ENCODE measurements at places on chromosomes 2 and 18.
A peak's percentile ranks its signal among the peaks of the same experiment; 100 is the strongest.

- DNase-seq, result peak; percentile 2
Measured at GRCh38 chr18:41326311-41326710, 628.7 kb upstream of the PIK3C3 start.

DNA sequence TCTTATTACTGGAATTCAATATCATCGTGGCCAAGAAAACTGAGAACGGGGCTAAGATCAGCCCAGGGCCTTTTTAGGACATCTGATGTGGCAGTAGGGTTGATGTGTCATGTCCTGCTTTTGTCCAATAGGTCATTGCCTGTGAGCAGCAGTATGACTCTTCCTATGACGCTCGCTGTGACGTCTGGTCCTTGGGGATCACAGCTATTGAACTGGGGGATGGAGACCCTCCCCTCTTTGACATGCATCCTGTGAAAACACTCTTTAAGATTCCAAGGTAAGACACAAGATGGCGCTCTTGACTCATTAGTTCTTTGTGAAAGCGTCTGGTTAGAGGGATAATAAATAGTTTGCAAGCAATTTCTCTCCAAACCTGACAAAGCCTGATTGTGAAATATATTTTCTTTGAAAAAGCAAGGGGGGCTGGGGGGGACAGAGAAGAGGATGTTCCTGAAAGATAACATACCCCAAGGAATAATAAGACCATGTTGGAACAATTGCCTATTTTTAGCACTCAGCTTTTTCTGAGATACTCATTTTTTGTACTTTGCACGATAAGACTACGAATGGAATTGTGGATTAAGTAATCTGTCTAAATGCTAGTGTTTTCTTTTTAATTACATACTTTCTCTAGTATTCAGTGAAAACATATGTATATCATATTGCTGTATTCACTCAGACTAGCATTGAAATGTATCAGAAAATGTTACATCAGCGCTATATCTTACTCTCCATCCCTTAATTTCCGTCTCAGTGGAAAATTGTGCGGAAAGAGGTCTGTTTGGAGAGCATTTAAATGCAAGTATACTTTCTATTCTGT, 58.1 kb downstream of the MYO3B start:
- DNase-seq, result peak; percentile 33

DNA sequence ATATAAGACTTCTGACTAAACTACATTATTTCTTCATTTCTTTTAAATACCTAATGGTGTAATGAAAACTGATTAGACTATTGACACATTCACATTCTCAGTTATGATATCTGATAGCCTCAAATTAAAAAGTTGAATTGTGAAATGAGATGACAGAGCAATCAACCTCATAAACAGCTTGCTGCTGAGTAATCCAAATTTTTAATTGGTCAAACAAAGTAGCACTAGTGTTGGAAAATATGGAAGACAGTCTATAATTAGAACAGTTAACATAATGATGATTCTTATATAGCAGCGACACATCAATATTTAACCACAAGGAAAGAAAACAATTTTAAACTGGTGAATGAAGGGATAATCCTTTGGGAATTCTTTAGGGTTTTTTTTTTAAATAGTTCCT, 91.9 kb upstream of the LRP1B start:
- no peak for DNase-seq

DNA sequence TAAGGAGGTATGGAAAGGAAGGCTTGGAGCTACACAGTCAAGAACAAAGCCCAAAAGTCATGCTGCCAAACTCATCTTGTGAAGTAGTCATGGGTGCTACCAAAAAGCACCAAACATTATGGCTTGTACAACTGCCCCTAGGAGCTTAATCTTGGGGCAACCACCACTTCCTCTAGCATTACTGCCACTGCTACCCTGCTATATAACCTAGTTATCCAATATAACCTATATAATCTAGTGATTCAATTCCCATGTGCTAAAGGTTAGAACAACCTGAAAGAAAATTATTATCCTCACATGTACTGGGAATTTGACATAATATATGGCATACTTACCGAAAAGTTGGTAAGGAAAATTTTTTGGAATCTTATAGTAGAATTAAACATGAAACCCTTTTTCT, 102.6 kb upstream of the RBBP8 start:
- DNase-seq, result no peak

DNA sequence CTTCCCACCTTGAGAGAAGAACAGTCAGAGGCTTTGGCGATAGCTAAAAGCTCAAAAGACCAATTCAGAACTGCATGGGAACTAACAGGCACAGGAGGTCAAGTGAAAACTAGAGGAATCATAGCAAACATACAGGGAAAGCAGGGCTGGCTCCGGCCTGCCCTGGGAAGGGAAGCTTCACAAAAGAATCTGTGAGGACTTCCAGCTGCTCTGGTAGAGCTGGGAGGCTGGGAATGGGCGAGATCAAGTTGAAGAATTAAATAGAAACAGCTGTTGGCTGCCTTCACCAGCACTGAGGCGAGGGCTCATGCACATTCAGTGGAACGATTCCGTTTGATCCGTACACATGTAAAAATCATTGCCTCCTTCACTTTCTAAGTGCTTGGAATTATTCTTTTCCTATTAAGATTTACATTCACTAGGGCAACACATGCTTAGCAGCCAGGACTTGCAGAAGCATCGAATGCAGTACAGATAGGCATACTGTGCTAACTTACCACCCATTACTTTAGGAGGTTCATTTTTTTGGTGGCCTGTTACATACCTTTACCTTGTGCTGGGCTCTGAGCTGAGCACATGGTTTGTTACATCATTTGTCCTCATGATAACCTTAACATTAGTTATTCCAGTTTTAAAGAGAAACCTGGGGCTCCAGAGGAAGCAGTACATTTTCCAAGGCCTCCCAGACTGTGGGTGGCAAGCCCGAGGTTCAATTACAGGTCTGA, 125.4 kb upstream of the RNF152 start:
- peak; percentile 87 for DNase-seq

DNA sequence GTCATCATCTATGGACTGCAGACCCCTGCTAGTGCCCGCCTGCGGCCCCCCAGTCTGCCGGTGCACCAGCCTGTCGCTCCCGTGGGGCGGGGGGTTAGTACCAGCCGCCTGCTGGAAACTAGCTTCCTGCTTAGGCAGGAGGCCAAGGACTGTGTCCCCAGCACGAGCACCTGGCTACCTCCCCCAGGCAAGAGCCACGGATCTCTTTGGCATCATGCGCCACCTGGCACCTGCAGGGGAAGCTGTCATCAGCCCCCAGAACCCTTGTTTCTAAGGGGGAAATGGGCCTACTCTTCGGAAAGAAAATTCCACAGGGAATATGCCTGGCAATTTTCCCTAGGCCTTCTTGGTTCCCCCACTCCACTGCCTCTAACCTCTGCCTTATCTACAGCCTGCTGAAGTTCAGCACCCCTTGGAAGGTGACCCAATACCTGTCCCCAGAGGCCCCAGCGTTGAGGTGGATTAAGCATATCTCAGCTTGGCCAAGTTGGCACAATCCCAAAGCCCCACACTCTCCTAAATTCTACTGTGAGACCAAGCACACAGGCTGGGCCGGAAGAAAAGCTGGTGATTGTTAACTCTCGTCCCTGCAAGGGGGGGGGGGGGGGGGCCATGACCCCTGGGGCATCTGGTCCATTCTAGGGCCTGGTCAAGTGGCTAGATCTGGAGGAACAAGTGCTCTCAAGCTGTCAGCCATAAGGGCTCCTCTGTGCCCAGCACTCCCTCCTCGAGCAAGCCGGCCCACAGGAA, 62.0 kb upstream of the POMC start:
- no peak for DNase-seq

GRCh38 chr2:73944714-73945113, 18.0 kb downstream of the DGUOK start:
- no peak for DNase-seq

DNA sequence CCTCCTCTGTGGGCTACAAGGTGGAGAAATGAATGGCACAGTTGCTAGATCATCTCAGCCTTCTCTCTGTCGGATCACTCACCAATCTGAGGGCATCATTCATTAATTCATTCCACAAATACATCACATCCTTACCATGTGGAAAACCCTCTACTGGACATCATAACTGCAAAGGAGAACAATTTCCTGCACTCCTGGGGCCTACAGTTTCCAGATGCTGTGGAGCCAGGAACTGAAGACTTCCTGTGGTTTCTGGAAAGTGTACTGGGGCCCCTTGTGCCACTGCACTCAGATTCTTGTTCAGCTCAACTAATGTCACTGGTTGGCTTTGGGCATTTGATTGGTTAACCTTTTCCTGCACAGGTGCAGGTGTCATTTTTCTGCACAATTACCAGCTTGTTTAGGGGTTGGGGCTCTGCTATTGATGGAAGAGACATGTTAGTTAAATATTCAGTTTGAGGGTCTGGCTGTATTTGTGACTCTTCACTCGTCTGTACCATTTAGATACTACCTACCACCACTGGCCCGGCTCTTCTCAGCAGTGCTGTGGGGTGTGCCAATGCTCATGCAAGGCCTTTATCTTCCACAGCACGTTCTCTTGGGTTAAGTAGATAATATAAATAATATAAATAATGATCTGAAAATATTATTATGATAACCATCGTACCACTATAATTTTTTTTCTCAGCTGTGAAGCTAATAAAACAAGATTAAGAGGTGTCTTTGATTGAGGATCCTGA, 427.3 kb downstream of the TSN start:
- DNase-seq, result no peak

DNA sequence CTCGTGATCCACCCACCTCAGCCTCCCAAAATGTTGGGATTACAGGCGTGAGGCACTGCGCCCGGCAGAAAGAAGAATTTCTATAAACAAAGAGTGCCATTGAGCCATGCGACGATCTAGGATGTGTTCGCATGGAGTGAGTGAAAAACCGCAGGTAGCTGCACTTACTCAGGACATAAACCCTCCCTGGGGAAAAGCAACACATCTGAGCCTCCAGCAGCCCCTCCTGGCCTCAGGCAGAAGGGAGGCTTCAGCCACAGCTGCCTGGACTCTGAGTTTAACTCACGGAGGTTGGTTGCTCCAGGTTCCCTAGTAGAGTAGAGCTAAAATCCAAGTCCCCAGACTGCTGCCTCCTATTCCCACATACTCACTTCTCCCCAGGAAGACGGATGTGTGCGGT, 11.3 kb upstream of the STK25 start:
- peak; percentile 91 for DNase-seq

- no peak for DNase-seq
Measured at GRCh38 chr2:237874585-237875161, 15.2 kb downstream of the RAMP1 start.
